ENCODE measurements at places on chromosomes 11 and 22.

DNA sequence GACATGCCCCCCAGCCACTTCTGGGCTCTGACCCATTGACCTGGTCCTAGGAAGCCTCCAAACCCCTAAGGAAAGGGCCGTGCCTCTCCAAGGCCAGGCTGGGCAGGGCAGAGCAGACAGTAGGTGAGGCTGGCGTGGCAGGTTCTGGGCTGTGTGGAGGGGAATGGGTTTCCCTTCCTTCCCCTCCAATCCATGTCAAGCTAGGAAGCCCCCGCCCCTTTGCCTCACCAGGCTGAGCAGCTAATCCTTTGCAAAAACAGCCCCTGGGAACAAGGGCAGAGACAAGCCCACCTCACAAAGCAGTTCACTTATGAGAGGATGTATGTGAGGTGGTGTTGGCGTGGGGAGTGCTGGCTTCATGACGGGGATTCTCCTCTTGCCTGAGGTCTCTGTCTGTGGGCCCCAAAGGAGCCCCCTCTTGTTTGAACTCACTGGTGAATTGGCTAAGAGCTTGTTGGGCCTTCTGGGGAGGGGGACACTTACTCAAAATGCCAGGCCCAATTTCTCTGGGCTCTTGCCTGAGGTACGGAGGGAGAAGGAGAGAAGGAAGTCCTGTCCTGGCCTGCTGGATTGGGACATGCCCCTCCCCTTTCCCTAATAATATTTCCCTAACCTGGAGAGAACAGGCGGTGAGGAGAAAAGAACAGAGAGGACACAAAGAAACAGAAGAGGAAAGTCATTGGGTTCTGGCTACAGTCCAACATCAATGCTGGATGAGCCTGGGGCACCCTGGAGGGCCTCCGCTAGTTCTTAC, 1.6 kb upstream of the TRIM29 start:
- DNase-seq = no peak

DNA sequence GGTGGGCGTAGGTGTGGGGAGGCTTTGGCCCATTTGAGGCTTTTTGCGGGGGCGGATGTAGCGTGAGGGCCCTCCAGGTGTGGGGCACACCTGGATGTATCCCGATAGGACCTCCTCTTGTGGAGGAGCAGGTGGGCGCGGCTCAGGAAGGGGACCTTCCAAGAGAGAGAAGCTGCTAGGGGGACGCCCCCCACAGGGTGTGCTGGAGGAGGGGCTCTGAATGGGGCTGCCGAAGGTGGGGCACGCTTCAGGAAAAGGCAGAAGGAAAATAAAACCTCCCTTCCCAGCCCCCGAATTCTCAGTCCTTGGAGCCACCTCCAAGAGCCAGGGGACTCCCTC, 621 bp downstream of the SGSM1 start:
- DNase-seq = no peak

DNA sequence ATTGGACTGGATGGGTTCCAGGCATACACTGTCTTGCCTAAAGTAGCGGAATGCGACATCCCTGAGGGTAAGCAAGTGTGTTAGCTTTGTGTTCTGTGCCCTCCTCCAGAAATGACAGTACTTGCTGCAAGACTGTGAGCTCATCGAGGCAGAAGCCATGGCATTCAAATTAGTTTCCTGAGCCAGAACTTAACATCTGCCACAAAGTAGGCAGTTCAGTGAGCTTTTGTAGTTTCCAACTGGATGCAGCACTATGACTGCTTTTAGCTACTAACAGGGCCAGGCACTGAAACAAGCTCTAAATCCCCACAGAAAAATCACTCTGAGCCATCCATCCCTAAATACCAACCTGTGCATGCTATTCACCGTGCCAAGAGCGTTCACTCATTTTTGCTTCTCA, 1.2 kb upstream of the FAR1 start:
- DNase-seq = no peak

DNA sequence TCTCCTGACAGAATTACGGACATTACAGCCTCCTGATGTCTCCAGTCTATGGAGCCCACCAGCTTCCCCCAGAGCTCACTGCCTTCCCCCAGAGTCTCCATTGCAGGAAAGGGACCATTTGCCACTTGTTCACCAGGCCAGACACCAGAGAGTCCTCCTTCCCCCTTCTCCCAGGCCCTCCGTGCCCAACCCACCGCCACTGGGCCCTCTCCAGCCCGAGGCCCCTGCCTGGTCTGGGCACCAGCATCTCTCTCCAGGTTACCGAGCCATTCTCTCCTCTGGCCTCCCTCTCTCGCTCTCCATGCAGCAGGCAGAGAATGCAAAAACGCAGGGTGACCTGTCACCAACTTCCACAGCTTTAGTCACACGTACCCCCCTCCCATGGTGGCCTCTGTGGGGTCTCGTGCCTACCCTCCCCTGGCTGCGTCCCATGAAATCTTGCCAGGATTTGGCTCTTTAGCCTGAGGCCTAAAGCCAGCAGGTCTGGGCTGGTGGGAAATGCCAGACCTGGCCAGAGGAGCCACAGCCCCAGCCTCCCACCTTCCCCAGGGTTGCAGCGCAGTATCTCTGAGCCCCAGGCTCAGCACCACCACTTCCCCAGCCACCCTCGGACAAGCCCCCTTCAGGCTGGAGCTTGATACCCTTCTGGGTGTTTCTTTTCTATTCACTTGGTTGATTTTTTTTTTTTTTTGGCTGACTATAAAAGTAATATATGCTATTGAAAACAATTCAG, 6.8 kb upstream of the SERPINH1 start:
- no peak for DNase-seq

- DNase-seq = no peak
Observed at GRCh38 chr22:33492210-33492651, 428.0 kb downstream of the LARGE1 start.

DNA sequence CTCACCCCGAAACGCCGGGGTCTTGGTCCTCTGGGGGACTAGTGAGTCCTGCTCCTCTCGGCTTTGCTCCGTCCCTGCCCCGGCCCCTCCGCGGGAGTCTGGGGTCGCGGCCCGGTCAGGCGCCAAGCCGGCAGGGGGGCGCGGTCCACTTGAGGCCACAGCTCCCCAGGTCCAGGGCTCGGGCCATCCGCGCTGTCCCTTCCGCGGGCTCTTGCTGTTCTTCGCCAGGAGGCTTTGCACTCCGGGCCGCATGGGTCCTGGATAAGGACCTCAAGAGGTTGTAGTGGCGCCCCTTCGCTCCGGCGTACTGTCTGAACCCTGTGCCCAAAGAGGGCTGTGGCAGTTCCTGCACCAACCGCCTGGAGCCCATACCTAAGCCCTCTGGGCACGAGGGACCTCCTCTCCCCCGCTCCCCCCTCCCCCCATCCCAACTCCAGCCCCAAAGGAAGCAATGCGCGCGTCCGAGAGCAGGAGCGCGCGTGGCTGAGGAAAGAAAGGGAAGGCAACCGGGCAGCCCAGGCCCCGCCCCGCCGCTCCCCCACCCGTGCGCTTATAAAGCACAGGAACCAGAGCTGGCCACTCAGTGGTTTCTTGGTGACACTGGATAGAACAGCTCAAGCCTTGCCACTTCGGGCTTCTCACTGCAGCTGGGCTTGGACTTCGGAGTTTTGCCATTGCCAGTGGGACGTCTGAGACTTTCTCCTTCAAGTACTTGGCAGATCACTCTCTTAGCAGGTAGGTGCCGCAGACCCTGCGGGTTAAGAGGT, at the start of gene ADM:
Gene ADM, plus strand, starts transcription at position 579 of the 767 bp plus-strand sequence. CDS start 628 bp downstream, outside the sequence.
- no peak for DNase-seq

DNA sequence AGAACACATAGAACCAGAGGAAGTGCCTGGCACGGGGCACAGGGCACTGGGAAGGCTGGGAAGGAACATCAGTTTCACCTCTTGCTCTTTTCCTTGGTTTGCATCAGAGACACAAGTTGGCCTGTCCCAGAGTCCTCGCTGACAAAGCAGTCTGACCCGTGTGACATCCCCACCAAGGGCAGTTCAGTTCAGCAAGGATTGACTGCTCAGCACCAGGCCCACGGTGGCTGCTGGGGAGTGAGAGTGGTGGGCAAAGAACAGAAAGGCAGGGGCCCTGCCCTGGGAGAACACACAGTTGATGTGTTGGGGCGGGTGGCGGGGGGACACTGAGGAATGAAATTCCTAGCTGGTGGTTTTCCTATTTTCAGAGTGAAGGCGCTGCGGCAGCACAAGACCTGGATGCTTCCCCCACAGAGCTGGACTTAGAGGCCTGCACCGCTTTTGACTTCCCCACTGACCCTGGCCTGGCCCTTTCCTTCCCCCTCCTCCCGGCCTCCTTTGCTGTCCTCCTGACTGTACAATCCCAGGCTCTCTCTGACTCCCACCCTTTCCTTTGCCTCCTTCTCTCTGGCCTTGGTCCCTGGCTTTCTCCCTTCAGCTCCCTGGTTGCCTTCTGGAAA, 2.2 kb upstream of the TMPRSS13 start:
- no peak for DNase-seq

DNA sequence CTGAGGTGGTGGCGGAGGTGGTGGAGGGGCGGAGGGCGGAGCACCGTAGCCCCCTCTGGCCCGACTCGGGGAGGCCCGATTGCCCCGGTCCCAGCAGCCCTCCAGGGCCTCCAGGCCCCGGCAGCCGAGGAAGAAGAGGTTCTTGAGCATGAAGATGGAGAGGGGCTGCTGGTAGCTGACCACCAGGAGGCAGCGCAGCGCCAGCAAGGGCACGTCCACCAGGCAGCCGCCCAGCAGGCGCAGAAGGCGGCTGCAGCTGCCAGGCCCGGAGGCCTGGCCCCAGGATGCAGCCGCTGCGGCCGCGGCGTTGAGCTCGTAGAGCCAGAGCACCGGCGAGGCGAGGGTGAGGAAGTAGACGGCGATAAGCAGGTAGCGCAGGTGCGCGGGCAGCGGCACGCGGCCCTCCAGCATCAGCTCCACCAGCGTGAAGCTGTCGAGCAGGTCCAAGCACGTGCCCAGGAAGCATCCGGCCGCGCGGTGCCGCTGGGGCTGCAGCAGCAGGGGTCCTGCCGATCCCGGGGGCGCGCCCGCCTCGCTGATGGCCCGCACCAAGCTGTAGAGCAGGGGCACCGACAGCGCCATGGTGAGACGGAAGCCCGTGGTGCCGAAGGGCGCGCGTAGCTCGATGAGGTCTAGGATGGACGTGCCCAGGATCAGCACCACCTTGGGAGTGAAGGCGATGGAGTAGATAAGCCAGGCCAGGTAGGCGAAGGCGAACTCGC, 1.5 kb downstream of the TMEM121B start:
- no peak for DNase-seq

DNA sequence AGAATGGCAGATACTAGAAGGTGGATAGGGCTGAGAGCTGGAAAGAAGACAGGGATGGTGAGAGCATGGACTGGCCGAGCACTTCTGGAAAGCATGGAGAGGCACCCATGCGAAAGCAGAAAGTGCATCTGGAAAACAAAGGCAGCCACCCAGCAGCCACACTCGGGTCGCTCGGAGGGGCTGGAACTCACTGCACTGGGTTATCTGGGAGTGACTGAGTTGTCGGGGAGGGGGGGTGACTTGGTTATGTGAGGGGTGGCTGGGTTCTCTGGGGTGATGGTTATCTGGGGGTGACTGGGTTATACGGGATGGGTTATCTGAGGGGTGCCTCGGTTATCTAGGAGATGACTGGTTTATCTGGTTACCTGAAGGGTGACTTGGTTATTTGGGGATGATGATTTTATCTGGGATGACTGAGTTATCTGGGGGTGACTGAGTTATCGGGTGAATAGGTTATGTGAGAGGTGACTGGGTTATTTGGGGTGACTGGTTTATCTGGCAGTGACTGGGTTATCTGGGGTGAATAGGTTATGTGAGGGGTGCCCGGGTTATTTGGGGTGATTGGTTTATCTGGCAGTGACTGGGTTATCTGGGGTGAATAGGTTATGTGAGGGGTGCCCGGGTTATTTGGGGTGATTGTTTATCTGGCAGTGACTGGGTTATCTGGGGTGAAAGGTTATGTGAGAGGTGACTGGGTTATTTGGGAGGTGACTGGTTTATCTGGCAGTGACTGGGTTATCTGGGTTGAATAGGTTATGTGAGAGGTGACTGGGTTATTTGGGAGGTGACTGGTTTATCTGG, 2.6 kb upstream of the PANX2 start:
- no peak for DNase-seq

DNA sequence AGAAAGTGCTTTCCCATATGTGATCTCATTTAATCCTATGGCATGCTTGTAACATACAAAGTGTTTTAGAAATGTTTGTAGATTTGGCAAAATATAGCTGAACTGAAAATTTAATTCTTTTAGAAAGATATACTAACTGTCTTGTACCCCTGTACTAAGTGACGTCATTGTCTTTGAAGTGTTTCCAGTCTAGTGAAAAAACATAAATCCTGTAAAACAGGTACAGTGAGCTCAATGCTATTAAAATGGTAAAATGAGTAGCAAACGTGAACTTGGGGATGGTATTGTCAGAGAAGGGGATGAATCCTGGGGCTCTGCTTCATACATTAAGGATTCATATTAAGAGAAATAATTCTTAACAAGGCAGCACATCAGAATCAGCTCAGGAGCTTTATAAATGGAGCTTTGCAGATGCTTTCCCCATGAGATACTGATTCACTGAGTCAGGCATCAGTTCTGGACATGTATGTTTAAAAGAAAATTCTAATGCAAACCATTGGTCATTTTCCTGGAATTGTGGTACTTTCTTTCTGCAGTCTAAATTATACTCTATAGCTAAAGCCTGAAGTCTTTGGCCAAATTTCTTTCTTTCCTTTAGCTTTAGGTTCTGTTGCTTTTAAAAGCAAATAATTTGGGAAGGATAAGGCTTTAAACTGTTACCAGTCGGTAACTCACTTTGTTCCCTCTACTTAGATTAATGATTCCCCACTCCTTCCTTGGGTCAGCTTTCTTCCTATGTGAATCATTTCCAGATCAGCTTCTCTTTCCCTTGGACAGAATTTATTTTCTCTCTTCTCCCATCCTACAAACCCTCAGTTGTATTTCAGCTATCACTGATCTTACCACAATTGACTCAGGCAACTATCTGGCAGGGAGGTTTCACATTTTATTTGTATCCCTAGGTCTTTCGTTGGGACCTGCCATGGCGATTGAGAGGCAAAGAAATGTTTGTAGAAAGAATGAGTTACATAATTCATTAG, 57.5 kb upstream of the DDI1 start:
- DNase-seq = no peak

DNA sequence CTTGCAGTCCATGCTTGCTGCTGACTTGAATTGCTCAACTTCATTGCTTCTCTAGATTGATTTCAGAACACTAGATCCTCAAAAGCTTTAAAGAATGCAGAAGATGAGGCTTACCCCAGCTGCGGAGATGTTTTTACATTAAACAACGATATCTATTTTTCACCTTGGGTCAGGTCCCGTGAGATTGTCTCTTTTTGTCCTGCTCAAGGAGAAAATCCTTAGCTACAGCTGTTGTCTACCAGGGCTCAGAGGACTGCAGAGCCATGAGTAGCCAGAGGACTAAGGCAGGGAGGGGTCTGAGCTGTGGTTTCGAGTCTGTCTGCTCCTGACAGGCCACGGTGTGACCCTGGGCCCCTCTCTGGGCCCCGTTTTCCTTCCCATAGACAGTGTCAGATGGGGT, 51.4 kb downstream of the PKNOX2 start:
- DNase-seq = no peak

All from activated T-helper 1 cell treated with Interleukin-2 at 50 U/mL for 16 hours (primary cell).